ENCODE measurements at places on chromosomes 6 and 20. TPM values are rescaled to one million over a fixed set of nuclear protein-coding genes. Genes with fewer than 3 reads are reported as not detected.

The ZFP57 gene
- total RNA-seq = 3.1 TPM

The SCUBE3 gene
- total RNA-seq = not detected

The PRSS35 gene
- 0.17 TPM for total RNA-seq

The CLDN20 gene
- not detected for total RNA-seq
